ENCODE measurements at places on chromosomes 7 and 10.

- no peak for DNase-seq
These were observed 162.2 kb downstream of the AOAH start for GRCh38 chr7:36562121-36562520.

DNA sequence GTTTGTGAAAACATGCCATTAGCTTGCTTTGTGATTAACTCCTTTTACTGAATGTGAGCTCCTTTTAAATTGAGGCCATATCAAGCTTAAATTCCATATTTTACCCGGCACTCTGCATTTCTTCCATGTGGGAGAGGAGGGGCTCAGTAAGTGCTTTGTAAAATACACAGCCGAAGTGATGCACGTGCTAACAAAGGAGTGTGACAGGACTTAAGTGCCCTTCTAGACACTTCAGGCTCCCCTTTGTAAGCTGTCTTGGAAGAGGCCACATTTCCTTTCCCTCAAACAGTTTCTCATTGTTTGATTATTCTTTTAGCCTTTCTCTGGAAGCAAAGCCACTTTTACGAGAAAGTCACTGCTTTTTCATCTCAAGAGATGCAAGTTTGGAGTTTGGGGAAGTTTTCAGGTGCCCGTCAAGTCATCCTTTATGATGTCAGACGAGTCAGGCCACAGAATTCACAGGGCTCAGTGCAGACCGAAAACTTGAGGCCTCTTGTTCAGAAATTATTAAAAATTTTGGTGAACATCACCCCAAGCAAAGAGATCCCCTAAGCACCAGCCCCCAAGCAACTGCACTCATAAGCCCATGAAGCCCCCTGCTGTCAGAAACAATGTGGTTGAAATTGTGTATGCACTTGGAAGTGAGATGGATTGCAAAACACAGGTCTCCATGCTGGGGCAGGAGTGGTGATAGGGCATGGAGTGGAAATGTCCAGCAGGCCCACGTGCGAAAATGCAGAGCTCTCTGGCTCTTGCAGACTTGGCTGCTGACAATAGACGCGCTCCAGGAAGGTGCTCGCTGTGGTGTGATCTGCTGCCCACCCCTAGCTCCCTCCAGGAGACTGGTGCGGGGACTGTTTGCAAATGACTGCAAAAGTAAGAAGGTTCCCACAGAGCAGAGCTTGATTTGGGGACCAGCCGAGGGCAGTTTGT is 11.5 kb downstream of the IKZF1 start:
- DNase-seq: peak; percentile 20

DNA sequence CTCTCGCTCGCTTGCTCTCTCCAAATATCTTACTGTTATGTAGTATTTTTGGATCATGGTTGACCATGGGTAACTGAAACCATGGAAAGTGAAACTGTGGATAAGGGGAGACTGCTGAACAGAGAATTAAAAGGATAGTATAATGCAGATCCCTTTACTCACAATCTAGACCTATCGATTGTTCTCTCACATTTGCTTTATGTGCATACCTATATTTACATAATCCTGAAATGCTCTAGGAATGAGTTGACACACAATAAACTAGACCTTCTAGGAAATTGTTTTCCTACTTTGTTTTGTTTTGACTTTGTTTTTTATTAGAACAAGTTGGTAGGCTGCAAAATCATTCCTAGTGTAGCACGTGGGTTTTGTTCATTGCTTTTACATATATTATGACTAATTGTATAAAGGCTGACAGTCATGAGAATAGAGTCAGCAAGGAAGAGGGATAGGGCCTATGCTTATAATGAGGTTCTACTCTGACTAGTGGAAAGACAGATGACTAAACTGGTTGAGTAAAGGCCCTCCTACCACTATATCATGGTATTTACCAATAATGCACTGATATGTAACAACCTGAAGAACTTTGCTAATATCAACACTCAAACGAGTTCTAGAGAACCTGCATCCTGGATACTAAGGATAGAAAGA is 175.3 kb upstream of the TARP start:
- DNase-seq: no peak

GRCh38 chr7:124597509-124597908 is 168.1 kb downstream of the GPR37 start:
- no peak for DNase-seq

- DNase-seq: no peak
These were observed 93.4 kb downstream of the PTPRN2 start for GRCh38 chr7:158494162-158494586.

All from germinal center (tissue), 1 donor.